ENCODE measurements at places on chromosomes 5 and 9.

GRCh38 chr5:859391-859790 lies 8.6 kb upstream of the ZDHHC11 start:
- no peak for DNase-seq

DNA sequence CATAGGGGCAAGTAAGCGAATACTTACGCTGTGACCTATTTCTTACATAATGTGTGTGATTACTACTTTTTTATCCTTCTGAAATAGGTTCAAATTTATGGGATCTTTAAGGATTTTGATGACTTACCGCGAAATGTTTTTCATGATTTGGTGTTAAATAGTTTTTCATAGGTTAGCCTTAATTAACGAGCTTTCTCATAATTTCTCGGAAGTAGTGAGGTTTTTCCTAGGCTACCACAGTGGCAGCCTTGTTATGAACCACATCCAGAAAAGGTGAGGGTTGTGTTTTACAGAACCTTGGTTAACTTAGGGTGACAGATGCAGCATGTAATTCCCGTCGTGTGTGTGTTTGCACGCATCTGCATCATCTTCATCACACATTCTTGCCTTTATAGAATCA lies 1.3 kb downstream of the SH3GL2 start:
- DNase-seq = no peak

DNA sequence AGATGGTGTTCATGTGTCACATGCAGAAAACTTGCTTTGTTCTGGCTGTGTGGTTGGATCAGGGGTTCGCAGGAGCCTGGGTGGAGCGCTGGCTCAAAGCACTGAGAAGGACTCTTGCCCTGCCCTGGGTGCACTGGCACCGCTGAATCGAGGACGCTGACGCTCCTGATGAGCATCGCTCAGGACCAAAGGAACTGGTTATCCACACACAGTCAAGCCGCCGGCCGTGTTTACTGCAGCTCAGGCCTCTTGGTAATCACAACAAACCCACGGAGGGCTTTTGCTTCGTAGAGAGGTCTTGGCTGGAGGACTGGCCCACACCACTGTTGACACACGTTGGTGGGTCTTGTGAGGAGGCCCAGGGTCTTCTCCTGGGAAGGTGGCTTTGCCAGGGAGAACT lies 299.4 kb upstream of the IRX2 start:
- no peak for DNase-seq

GRCh38 chr5:146732962-146733361 lies 145.6 kb downstream of the PPP2R2B start:
- DNase-seq = no peak

- no peak for DNase-seq
Measured at GRCh38 chr9:117825609-117826347, 121.6 kb downstream of the TLR4 start.

GRCh38 chr9:87596862-87597261 lies 99.2 kb downstream of the DAPK1 start:
- DNase-seq = no peak

- DNase-seq = no peak
Measured at GRCh38 chr5:74034733-74035132, 408.7 kb downstream of the ARHGEF28 start.

DNA sequence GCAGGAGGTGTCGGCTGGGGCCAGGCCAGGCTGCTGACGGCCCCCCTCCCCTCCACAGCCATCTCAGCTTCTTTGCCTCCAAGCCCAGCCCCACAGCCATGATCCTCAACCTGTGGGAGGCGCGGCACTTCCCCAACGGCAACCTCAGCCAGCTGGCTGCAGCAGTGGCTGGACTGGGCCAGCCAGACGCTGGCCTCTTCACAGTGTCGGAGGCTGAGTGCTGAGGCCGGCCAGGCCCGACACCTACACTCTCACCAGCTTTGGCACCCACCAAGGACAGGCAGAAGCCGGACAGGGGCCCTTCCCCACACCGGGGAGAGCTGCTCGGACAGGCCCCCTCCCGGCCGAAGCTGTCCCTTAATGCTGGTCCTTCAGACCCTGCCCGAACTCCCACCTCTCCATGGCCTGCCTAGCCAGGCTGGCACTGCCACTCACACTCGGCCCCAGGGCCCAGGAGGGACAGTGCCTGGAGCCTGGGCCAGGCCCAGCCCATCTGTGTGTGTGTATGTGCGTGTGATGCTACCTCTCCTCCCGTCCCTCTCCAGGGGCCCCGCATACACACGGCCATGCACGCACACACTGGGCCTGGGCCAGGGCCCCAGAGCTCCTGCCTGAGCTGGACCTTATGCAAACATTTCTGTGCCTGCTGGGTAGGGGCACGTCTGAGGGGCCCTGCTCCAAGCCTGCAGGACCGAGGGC lies 19.3 kb downstream of the HK3 start:
- no peak for DNase-seq

DNA sequence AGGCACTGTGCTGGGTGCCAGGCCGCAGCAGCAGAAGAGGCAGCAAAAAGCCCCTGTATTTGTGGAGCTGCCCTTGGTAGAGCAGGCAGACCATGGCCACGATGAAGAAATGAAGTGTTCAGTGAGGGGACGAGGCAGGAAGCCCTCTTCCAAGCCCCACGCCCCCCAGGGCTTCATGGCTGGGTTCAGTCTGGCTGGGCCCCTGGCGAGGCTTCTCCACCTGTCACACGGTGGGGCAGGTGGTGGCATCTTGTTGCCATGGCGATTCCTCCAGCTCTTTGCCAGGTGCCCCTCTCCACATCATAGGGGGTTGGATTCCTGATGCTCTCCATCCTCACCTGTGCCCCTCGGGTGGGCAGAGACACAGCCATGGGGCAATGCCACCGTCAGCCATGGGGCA lies 21.5 kb downstream of the ADGRD2 start:
- no peak for DNase-seq

DNA sequence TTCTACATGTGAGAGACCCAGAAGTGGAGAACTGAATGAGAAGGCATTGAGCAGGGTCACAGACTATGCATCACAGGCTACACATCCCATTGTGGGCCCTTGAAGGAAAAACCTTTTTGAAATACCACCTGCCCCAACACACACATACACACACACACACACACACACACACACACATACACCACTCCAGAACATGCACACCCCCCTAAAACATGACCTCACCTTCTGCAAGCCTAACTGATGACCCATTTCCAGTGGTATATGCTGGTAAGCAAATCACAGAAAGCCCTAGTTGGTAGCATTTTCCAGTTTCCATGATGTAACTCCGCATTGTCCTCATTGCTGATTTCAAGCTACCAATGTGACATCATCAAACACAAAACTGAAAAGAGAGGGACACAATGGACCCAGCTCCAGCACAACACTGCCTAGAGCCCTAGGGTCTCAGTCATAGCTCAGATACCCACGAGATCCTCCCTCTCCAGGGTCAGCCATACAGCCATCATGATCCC lies 36.4 kb downstream of the THBS4 start:
- DNase-seq = no peak

- DNase-seq = no peak
Measured at GRCh38 chr5:1183424-1184162, 17.8 kb upstream of the SLC6A19 start.

DNA sequence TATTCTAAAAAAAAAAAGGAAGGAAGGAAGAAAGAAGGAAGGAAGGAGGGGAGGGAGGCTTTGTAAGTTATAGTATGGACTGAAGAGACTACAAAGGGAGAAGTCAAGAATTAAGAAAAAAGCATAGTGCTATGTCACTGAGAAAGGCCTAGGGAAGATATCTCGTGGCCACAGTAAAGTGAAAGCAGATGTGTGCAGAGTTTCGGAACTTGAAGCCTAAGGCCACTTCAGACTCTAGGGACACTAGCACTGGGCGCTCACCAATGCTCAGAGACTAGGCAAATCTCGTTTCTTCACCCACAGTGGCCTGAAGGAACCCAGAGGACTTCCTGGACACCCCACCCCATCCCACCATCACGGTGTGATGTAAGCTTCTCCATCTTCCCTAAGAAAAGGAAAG lies 181.4 kb upstream of the TRPM3 start:
- DNase-seq = no peak

GRCh38 chr9:137634016-137634415 lies 15.2 kb downstream of the EHMT1 start:
- DNase-seq = no peak

DNA sequence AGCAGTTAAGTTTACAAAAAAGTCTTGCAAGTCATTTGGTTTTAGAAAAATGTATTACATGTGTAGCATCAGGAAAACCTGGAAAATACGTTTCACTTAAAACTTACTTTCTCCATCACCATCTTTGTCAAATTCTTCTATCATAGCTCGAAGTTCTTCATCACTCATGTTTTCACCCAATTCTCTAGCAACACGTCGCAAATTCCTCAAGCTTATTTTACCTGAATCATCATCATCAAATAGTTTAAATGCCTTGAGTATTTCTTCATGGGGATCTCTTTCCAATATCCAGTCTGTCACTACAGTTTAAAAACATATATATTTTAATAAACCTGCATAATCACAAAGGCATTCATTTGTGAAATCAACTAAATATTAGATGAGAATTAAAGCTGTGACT lies 10.3 kb downstream of the CETN3 start:
- DNase-seq = no peak

DNA sequence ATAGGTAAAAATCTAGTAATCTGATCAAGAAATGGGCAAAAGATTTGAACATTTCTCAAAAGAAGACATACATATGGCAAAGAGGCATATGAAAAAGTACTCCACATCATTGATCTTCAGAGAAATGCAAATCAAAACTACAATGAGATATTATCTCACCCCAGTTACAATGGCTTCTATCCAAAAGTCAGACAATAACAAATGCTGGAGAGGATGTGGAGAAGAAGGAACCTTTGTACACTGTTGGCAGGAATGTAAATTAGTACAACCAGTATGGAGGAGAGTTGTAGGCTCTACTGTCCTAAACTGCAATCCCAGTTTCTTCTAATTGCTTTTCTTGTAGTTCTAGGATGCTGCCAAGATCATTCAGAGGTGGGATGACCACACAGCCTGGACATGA lies 193.5 kb upstream of the RFX3 start:
- DNase-seq = no peak

DNA sequence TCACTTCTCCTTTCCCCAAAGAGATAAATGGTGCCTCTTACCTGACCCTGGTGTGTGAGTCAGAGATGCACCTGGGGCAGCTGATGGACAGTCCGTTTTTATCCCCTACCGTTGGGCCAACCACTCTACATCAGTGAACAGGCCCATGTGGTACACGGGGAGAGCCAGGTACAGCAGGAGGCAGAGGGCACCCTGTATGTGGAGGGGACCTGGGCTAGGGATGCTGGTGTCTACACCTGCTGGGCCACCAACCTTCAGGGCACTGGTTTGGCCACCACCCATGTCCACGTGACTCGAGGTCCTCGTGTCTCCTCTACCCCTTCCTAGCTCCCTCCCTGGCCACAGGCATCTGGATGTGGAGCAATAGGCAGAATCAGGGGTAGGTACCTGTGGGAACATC lies 22.7 kb upstream of the ANXA6 start:
- DNase-seq = no peak

GRCh38 chr5:59272809-59273427 lies 620.6 kb downstream of the PDE4D start:
- no peak for DNase-seq

GRCh38 chr5:134111741-134112647 lies 2.5 kb upstream of the TCF7 start:
- DNase-seq = no peak

DNA sequence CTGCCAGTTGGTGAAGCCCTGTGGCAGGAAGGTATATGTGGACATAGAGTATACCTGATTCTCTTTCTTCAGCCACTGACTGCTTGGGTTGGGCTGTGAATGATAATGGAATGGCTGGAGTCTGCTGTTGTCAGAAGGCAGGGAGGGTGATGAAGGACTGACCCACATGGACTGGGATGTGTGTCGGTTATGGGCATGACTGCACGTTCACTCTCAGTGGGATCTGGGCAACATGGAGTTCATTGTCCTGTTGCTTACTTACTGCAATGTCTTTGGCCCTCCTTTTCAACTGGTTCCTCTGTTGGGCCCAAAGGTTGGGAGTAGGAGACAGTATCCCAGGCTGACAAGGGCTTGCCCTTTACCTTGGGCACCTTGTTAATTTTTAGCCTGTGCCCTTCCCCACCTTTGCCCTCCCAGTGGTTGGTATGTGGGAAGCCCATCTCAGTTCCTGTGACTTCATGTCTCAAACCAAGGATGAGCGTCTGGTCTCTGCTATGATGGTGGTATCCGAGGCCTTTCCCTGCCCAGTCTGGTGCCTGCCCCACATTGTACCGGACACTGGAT lies 34.6 kb downstream of the FAXDC2 start:
- DNase-seq = no peak

DNA sequence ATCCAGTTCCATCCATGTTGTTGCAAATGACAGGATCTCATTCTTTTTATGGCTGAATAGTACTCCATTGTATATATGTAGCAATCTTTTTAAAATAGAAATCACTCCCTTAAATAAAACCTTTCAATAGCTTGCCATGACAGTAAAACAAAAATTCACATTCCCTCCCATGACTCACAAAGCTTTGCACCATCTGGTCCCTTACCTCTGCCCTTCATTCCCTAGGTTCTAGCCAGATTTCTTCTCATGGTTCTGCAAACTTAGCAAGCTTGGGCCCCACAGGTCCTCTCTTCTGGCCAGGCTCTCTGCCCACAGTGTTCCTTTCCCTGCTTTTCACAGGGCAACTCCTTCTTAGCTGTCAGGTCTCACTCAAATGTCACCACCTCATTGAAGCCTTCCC lies 4.3 kb upstream of the SPOCK1 start:
- no peak for DNase-seq

DNA sequence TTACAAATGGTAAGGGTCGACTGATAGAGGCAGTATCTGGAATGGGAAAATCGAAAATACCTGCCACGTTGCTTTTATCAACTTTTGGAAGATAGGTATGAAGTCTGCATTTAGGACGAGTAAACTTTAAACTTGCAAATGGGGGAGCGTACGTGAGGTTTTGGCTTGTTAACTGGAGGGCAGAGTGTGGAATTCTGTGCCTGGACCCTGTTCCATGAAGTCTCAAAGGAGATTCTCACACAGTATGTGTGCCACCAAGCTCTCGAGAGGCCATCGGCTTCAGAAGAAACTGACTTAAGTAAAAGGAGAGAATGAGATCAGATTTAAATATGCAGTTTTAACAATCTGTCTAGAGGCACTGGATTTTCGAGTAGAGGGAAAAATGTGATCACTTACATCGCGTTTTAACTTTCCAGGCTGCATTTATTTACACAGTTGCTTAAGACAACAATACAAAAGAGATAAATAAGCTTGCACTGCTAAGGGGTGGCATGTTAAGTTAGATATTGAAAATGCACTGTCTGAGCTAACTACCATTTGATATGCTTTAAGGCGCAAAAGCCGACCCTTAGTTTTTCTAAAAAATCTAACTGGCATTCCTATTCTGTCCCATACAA lies 401.6 kb downstream of the EBF1 start:
- no peak for DNase-seq
